Forelimb muscle (tissue), 1 donor: ENCODE measurements at places on chromosomes 2 and 18.

GRCh38 chr2:174510583-174511189 lies 23.9 kb upstream of the GPR155 start:
- DNase-seq: no peak

- DNase-seq: no peak
These were observed 733 bp upstream of the CXCR2 start for GRCh38 chr2:218125095-218125494.

DNA sequence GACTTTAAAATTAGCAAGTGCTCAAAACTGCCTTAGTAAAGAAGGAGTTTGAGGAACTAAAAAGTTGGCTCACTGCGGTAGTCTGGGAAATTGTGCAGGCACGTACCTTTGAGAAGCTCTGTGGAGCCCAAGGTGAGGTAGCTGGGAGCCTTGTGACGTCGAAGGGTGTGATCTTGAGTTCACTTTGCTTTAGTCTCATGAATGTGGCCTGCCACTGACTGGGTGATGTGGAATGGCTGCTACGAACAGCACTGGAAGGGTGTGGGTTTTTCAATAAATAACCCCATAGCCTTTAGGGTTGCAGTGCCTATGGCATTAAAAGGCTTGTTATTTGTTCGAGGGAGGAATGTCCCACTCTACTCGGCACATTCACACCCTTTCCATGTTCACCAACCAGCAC lies 312.3 kb downstream of the PRKCE start:
- DNase-seq: no peak

GRCh38 chr2:1371082-1371481 lies 42.2 kb upstream of the TPO start:
- DNase-seq: no peak

GRCh38 chr2:46538393-46538792 lies 59.0 kb downstream of the TMEM247 start:
- DNase-seq: no peak

GRCh38 chr18:62336618-62337017 lies 11.5 kb downstream of the TNFRSF11A start:
- DNase-seq: no peak

GRCh38 chr2:74625658-74626425 lies 22.3 kb downstream of the M1AP start:
- DNase-seq: no peak

- DNase-seq: peak; percentile 9
These were observed 44.6 kb downstream of the ITGB1BP1 start for GRCh38 chr2:9378433-9379390.

- DNase-seq: no peak
These were observed 232.7 kb downstream of the CLIP4 start for GRCh38 chr2:29347774-29348461.

- DNase-seq: no peak
These were observed 24.7 kb downstream of the COPS7B start for GRCh38 chr2:231810905-231811304.

DNA sequence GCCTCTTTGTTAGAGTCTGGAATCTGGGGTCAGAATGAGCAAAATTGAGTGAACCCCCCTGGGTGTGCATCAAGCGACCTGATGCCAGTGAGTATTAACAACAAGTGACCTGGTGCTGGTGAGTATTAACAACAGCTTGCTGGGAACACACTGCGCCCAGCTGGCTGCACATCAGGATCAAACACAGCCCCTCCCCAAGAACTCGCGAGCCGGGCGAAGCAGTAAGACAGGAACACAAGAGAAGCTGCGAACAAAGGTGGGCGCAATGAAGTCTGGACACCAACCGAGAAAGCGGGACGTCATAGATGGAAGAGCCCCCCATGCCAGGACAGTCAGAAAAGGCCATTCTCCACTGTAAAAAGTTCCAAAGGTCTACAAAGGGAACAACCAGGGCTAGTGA lies 34.3 kb downstream of the CRACDL start:
- DNase-seq: no peak

DNA sequence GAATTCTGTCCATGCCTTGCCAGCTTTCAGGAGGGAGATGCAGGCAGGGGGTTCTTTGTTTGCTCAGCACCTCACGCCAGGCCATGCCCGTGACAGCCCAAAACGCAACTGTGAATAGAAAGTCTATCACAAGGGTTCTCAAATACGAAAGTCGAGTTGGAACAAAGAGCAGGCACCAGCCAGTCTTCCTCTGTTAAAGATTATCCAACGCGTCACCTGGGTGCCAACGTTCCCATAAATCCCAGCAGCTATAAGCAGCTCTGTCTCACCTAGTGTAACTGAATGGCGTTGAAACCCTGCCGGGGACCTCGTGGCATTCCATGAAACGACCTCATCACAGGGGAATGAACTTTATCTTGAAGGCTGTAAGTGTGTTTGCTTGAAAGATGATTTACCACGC lies 84.8 kb upstream of the GATA6 start:
- no peak for DNase-seq

DNA sequence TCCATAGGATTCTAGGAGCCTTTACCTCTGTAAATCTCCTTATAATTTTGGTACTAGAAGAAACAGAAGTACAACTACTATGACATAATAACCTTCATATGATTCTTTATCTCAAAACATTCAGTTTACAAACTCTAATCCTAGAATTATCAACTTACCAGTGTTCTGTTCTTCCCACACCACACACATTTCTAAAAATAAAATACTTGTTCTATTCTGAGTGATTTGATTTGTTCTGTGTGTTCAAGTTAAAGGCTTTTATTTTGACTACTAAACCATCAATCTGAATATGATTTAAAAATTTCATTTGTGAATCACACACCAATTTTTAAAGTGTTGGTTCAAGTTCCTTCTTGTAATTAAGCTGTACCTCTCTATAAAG lies 16.0 kb downstream of the CYTIP start:
- DNase-seq: no peak

DNA sequence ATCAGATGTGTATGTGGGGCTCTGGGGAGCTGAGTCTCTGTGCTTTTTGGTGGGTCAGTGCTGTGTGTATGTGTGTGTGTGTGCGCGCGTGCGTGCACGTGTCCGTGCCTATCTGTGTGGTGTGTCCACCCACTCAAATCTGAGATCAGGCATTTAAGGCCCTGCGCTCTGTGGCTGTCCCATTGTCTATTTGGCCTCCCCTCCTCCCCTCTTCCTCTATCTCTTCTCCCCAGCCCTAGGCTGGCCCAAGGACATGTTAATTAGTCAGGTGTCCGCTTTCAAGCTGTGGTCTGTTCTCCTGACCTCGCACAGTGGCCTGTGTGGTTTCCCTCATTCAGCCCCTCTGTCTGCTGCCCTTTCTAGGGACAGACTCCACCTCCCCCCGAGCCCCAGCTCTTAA lies 136.4 kb downstream of the DYSF start:
- DNase-seq: no peak

- DNase-seq: no peak
These were observed 185.0 kb downstream of the ANAPC1 start for GRCh38 chr2:111698743-111699554.
